ENCODE measurements at places on chromosomes 1 and 21.

GRCh38 chr1:212667223-212668139, 32.2 kb downstream of the BATF3 start:
- DNase-seq: no peak

DNA sequence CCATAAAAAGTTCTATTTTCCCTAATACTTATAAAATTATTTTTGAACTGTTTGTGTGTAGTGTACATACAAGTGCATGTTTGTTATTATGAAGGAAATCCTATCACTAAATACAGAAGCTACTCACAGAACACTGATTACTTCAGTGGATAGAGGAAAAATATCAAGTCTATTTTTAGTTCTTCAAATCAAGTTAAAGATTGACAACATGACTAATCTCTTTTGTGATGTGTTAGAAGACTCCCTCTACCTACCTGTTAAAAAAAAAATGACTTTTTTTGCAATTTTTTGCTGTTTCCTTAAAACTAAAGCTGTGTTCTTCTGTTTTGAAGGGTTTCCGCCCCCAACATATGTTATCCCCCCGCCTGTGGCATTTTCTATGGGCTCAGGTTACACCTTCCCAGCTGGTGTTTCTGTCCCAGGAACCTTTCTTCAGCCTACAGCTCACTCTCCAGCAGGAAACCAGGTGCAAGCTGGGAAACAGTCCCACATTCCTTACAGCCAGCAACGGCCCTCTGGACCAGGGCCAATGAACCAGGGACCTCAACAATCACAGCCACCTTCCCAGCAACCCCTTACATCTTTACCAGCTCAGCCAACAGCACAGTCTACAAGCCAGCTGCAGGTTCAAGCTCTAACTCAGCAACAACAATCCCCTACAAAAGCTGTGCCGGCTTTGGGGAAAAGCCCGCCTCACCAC, 45.5 kb downstream of the NCF2 start:
- no peak for DNase-seq

DNA sequence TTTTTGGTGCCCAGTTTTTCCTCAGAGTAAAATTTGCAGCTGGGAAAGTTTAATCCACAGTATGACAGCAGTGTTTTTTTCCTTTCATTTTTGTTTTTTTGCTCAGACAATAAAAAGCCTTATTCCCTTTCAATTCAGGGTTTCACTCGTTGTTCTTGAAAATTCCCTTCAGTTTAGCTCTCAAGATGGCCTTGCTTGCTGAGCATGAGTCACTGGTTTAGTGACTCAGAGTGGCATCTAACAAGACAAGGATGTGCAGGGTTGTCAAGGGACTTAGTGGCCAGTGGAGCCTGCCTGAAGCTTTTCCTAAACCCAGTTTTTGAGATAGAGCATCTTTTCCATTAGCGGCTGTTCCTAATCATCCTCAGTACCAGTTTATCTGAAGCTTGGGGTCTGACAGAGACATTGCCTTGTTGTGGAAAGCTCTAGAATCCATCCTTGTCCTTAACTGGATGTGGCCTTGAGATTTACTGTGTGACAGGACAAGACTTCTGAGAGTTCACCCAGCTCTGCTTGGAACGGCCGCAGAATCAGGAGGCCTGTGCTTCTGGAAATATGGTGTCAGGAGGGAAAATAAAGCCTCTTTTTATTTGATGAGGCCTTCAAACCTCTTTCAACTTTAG, 48.4 kb upstream of the DNAJC6 start:
- DNase-seq: no peak

DNA sequence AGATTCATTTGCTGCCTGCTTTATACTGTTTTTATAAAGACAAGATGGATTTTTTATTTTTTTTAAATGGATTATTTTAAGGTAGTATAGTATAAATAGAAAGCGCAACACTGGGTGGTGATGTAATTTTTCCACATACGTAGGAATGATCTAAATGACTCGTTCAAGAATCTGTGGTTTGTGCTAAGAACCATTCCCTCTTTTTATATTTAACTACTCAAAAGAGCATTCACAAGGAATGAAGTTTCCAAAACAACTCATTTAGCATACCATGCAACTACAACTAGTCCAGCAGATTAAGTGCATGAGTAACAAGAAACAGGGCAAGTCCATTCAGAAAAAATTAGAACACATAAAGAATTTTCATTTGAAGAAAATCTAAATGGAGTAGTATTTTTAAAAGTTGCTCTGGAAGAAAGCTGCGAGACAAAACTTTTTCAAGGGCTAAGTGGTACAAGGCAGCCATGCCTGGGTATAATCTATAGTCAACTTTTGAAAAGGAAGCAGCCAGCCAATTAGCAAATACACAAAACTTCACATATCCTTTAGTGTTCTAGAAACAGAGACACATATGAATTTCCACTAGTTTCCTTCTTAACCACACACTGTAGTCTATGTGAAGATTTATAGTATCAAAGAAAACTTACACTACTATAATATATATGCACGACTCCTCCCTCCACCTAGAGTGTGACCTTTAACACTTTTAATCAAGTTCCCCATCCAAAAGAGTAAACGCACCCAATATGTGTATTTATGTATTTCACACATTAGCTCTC, 23.4 kb downstream of the GTF2B start:
- no peak for DNase-seq

GRCh38 chr1:71638081-71638766, 557.4 kb upstream of the ZRANB2 start:
- DNase-seq: no peak

GRCh38 chr1:5509664-5510452, 482.4 kb downstream of the NPHP4 start:
- DNase-seq: peak; percentile 93

GRCh38 chr1:56156971-56157876, 422.1 kb downstream of the PLPP3 start:
- no peak for DNase-seq

- no peak for DNase-seq
Observed at GRCh38 chr1:52592637-52593323, 9.4 kb upstream of the GPX7 start.

GRCh38 chr1:67479146-67479891, 49.1 kb upstream of the SERBP1 start:
- no peak for DNase-seq

GRCh38 chr21:33201956-33202355, 27.8 kb upstream of the IFNAR2 start:
- no peak for DNase-seq

- DNase-seq: no peak
Observed at GRCh38 chr1:62318320-62318755, 896 bp downstream of the KANK4 start.

- no peak for DNase-seq
Observed at GRCh38 chr1:17881761-17882160, 126.6 kb downstream of the ACTL8 start.

DNA sequence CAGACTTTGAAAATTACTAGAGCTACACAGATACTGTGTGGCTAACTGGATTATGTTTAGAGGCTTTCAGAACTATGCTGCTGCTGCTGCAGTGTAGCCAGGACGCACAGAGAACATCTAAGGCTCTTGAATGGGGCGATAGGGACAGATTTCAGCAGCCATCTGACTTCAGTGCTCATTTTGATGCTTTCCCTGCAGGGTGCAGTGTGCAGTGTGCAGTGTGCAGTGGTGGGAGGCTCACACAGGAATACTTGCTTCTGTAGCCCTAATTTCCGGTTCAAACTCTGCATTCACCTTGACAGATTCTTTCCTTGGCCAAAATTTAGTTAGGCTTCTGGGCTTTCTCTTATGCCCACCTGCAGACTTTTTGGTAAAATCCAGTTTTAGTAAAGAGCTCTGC, 7.7 kb downstream of the METTL18 start:
- no peak for DNase-seq

GRCh38 chr1:159441360-159441759, 1.8 kb downstream of the OR10J1 start:
- DNase-seq: no peak
